ENCODE measurements at places on chromosomes 11 and 22. TPM values are rescaled to one million over a fixed set of nuclear protein-coding genes. Genes with fewer than 3 reads are reported as not detected.

CD151 gene
- total RNA-seq = 700 TPM

- no peak for DNase-seq
These were observed 209.8 kb upstream of the RAG2 start for GRCh38 chr11:36807871-36808270.

RBMXL2 gene
- not detected for total RNA-seq

HOATZ gene
- total RNA-seq = not detected

- DNase-seq = no peak
These were observed 49.0 kb upstream of the PPP6R3 start for GRCh38 chr11:68411501-68411991.

DDI1 gene
- not detected for total RNA-seq

RIMBP3C gene
- total RNA-seq = 0.09 TPM
